Pulmonary artery endothelial cell (primary cell): ENCODE measurements at places on chromosomes 3 and 15.

GRCh38 chr15:53841651-53842050 is 82.2 kb upstream of the WDR72 start:
- no peak for DNase-seq

DNA sequence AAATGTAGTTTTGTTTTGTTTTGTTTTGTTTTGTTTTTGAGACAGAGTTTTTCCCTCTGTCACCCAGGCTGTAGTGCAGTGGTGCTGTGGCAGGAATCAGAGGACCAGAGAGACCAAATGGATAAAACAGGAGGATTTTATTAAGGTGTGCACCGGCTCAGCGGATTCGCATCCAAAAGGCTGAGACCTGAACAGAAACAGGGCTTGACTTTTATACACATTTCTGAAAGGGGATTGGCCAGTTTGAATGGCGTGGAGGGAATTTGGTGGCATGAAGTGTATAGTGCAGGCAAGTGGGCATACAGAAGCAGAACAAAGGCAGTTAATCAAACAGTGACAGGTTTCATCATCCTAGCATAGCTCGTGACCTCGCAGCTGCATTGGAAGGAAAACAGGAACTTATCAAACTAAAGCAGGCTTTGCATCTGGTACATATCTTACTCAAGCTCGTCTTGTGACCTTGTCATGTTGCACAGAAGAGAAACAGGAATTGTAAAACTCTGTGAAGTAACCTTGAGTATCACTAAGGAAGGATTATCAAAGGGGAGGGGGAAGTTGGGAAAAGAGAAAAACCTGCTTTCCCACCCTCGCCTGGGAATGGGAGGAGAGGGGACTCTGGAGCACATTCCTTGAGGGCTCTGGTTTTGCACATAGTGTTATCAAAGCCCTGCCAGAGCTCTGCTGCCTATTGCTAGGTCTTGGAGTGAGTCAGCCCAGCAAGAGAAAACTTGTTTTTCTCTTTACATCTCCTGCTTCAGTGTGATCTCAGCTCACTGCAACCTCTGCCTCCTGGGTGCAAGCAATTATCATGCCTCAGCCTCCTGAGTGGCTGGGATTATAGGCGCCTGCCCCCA is 38.5 kb downstream of the C3orf62 start:
- peak; percentile 97 for DNase-seq

GRCh38 chr15:39969002-39969394 is 35.1 kb downstream of the EIF2AK4 start:
- no peak for DNase-seq

DNA sequence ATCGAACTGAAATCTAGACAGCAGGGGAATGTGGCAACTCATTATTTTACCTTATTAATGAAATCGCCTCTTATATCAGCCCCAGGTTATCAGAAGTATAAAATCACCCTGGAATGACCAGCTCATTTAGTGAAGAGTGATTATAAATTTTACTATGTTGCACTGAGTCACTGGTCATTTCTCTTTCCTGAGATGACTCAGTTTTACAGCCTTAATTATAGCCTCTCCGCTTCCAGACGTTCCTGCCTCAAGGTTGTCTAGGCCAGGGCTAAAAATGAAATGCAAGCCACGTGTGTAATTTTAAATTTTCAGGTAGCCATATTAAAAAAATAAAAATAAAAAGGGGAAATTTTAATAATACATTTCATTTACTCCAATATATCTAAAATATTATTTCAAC is 33.3 kb downstream of the DET1 start:
- no peak for DNase-seq

- no peak for DNase-seq
Observed at GRCh38 chr3:196288141-196288460, 575 bp upstream of the PCYT1A start.

DNA sequence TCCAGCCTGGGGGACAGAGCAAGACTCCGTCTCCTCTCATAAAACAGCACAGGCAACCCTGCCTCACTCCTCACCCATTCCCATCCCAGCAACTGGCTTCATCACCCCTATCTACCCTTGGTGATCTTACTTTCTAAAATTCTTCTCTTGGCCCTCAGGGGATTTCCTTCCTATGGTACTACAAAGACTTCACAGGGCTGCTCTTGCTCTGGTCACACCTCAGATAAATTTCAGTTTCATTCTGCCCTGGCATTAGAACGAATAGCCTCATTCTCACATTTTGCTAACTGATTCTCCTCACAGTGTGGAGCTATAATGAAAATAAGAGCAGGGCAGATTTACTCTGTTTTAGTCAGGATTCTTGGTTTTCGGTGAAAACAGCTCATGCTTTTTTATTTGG is 22.1 kb upstream of the CRBN start:
- no peak for DNase-seq

DNA sequence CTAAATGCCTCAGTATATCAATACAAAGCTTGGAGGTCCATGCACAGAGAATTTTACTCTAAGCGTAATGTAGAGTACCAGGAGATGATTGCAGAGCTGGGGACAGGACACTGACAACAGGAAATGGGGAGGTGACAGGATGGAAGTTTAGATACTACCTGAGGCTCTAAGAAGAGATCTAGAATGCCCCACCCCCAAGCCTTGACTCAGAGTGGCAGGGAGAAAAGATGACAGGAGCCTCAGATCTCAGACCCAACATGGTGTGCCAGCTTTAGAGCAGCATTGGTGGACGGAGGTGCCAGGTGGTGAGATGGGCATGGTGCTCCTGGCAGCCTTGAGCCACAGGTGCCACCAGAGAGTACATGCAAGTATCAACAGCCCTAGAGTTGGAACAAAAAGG is 62.5 kb downstream of the LYZL4 start:
- DNase-seq = no peak

GRCh38 chr15:48466820-48467219 is 135.6 kb downstream of the DUT start:
- no peak for DNase-seq

DNA sequence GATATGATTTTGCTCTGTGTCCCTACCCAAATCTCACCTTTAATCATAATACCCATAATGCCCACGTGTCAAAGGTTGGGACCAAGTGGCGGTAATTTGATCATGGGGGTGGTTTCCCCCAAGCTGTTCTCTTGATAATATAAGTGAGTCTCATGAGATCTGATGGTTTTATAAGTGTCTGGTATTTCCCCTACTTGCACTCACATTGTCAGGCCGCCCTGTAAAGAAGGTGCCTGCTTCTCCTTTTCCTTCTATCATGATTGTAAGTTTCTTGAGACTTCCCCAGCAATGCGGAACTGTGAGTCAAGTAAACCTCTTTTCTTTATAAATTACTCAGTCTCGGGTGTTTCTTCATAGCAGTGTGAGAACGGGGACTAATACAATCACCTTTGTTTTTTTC is 279.8 kb downstream of the ARPP21 start:
- no peak for DNase-seq

GRCh38 chr15:95459273-95459672 is 871.2 kb upstream of the NR2F2 start:
- peak; percentile 72 for DNase-seq

GRCh38 chr3:95654570-95655362 is 1159.6 kb upstream of the EPHA6 start:
- DNase-seq = no peak

DNA sequence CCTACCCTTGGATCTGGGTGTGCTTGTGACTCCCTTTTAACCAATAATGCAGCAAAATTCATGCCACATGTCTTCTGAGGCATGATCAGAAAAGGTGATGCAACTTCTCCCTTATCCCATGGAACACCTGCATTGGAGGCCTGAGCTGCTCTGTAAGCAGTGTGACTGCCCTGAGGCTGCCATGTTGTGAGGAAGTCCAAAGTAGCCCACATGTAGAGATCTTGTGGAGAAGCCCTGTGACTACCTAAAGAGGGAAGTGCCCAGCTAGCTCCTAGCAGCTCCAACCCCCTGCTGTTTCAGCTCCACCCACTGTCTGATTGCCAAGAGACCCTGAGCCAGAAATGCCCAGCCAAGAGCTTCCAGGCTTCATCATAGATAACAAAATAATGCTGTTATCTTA is 6.4 kb upstream of the NR1D2 start:
- DNase-seq = no peak

- no peak for DNase-seq
Observed at GRCh38 chr3:115960799-115961198, 337.5 kb downstream of the GAP43 start.

DNA sequence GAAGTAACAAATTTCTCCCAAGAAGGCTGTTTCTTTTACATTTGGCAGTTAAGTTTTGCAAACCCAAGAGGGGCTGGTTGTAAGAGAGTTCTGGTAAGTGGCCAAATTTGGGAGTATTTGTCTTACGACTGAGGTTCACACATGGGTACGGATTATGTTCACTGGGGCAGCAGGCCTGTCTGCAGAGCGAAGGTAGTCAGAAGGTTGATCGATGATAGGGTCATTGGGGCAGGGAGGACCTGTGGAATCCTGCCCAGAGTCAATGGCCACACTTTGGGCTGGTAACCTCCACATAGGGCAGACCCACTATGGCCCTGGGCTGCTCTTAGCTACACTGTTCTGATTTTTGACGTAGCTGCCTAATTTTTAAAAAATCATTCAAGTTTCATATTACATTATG is 368.6 kb downstream of the EPHB1 start:
- no peak for DNase-seq

GRCh38 chr3:43043793-43044192 is 62.1 kb downstream of the POMGNT2 start:
- no peak for DNase-seq

GRCh38 chr3:183038221-183038620 is 57.9 kb upstream of the DCUN1D1 start:
- no peak for DNase-seq

DNA sequence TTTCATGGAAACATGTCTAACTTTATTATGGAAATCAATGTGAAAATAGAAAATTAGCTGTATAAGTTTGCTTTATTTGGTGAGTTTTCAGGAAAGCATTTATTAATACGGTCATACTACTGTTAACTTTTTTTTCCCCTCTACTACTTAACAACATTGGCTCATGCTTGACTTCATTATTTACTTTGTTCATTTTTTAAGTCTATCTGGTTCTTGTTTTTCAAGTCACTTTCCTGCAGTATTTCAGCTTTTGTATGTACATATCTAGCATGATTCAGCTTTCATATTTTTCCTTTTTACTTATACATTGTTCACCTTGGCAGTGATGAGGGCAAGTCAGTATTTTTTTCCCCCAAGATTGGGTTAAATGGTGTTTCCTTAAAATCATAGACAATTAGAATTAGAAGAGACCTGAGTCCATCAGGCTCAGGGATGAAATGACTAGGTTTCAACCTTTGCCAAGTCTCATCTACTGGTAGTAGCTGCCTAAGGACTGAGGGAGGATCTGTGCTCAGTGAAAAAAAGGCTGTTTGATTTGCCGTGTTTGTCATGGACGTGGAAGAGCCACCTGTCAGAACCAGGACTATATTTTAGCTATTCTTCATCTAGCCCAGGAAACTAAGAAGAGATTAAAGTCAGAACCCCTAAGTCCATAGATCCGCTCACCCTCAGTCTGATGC is 15.4 kb downstream of the TMOD3 start:
- no peak for DNase-seq

GRCh38 chr15:35843498-35843897 is 297.5 kb upstream of the DPH6 start:
- no peak for DNase-seq

- DNase-seq = peak; percentile 41
Observed at GRCh38 chr3:12967606-12968351, 105.5 kb downstream of the IQSEC1 start.

DNA sequence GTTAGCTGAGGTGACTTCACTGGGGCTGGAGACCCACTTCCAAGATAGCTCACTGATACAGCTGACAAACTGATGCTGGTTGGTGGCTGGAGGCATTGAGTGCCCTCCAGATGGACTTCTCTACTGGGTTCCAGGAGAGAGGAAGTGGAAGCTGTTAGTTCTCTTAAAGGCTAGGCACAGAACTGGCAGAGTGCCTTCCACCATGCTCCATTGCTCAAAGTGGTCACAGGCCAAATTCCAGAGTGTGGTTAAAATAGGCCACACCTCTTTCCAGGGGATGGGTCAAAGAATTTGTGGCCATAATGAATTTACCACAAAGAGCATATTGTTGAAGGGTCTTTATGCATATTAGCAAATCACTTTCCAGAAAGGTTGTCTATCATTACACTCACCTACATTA is 74.2 kb downstream of the NMD3 start:
- no peak for DNase-seq

- no peak for DNase-seq
Observed at GRCh38 chr3:142777927-142778326, 54.1 kb downstream of the TRPC1 start.

- no peak for DNase-seq
Observed at GRCh38 chr3:116034086-116034485, 410.8 kb downstream of the GAP43 start.

DNA sequence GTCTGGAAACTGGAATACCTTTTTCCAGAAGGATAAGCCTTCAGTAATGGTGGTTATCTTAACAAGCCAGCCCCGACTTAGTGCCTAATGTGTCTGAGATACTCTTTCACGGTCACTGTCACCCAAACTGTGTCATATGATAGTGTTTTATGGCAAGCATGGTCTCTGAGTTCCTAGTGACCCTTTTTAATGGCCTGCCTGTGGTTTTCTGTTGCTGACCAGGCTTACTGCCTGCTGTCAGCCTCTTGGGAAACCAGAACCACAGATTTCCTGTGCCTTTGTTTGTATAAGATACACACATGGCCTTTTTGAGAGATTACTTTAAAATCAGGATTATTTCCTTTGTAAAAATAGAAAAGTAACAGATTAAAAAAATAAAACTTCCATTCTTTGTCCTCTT is 22.4 kb downstream of the HPS3 start:
- DNase-seq = peak; percentile 22

- no peak for DNase-seq
Observed at GRCh38 chr15:32721596-32721995, 3.8 kb downstream of the GREM1 start.

DNA sequence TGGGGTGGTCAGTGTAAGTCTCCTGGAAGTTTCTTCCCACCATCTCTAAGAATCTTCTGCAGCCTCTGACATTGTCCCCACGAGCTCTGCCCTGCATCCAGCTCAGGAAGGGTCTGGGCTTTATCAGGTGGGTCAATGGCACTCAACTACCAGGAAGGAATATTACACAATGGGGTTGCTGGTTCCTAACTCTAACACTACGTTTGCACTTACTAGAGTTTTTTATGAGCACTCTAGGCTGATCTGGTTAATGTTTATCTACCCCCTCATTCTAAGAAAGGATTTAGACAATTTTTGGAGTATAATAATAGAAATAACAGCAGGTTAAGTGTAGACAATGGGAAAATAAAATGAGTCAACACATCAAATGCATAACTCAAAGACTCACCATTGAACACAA is 411.1 kb upstream of the RGMA start:
- DNase-seq = no peak

DNA sequence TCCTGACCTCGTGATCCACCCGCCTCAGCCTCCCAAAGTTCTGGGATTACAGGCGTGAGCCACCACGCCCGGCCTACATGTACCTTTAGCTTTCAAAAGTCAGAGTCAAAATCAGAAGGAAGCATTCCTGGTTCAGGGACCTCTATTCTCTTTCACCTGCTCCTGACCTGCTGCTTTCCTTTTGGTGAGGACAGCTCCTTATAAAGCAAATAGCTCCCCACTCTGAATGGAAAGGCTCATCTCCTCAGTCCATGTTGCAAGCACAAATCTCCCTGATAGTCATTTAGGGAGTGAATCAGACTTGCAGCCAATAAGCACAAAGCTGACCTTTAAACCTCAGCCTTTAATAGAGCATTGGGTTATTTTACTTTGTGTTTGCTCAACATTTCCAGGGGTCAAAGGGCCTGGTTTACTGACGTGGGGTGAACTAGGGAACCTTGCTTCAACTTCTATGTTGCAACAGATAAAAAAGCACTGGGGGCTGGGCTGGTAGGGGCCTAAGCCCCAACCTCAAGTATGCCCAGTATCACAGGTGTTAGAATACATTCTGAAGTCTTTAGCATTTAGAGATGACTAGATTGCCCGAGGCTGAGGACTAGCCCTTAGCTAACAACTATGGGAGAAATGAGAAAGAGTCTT is 43.1 kb downstream of the THRB start:
- DNase-seq = no peak
